ENCODE measurements at places on chromosomes 5 and 9.

DNA sequence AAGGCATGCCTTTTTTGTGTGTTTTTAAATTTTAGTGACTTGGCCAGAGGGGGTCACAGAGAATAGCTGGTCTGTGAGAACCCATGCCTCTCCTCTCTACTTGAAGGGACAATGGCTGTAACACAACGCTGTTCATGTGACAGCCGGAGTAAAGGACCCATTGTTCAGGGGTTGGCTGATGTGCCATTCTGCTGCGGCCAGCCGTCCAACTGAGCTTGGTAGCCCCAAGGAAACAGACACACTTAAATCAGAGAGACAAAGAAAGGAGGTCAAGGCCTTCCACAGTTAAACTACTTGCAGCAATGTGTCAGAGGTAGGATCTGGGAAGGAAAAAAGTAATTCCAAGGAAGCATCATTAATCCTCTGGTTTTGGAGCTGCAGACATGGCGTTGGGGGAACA is 8.1 kb downstream of the MEGF10 start:
- no peak for DNase-seq

- DNase-seq = no peak
Observed at GRCh38 chr9:3138231-3139229, 294.6 kb upstream of the PUM3 start.

DNA sequence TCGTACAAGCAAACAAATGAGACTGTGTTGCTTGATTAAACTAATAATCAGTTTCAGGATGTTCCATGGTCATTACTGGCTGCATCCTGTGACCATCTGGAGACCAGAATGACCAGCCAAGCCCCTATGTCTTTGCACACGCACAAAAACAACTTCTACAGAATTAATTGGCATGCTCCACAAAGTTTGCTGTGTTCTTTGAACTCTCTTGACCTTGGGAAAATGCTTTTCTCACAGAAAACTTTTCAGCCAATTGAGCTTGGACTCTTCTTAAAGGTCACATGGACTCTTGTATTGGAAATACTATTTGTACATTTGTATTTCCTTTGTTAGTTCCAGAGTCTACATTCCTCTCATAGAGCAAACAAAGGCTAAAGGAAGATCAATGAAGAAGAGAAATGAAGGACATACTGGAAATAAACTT is 147.8 kb downstream of the ARRDC3 start:
- DNase-seq = no peak

DNA sequence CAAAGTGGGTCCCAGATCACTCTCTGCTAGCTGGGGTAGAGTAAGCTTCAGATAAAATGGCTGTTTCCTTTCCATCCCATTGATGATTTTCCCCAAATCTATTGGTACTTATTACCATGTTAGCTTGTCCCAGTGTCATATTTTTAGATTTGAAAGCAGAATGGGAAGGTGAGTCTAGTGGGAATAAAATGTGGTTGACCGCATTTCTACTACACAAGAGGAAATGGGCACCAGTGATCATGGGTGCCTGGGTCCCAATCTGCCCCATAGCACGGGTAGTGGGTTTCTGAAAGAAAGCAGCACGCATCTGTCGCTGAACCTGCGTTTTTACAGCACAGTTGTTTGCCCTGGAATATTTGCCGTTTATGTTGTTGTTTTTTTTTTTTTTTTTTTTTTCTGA is 20.1 kb downstream of the DAPK1 start:
- no peak for DNase-seq

DNA sequence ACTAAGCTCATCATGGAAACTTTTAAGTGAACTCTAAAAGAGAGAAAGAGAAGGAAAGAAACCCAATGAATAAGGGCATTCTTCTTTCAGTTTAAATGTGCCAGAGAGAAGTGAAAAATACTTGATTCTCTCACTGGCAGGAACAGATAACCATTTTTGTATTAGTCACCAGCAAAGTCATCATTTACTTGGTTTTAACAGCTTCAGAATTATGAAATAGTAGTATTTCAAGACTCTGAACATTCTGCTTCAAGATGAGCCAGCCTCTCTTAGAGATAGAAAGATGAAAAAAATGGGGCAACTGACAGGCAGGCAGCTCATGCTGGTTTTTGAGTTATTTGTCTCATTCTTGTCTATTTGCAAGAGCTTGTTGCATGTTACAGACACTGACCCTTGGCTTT is 103.5 kb downstream of the GCNT1 start:
- no peak for DNase-seq

GRCh38 chr9:127311239-127311741 is 46.7 kb downstream of the GARNL3 start:
- DNase-seq = peak; percentile 74

DNA sequence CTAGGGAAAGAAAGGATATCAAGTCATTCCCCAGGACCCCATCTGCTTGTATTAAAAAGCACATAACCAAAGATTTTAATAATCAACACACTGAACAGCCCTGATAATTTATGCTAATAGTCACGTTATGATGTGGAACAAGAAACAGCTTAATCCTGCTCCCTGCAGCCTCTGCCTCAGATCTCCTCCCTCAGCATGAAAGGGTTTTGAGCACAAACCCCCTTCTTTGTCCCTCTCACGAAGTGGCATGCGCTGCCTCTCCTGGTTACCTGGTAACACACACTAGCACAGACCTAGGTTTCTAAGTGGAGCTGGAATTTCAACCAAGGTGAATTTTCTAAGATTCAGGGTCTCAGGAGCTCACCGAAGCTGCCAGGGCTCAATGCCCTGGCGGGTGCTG is 5.1 kb downstream of the IGFBPL1 start:
- DNase-seq = peak; percentile 72

Measured in DMS79 treated with DMSO at 0.1 percent for 48 hours (cell line).